Omental fat pad (tissue), 4 donors: ENCODE measurements at places on chromosomes 12 and 14.

GRCh38 chr12:95528431-95528830 lies 22.8 kb downstream of the USP44 start:
- DNase-seq = no peak

DNA sequence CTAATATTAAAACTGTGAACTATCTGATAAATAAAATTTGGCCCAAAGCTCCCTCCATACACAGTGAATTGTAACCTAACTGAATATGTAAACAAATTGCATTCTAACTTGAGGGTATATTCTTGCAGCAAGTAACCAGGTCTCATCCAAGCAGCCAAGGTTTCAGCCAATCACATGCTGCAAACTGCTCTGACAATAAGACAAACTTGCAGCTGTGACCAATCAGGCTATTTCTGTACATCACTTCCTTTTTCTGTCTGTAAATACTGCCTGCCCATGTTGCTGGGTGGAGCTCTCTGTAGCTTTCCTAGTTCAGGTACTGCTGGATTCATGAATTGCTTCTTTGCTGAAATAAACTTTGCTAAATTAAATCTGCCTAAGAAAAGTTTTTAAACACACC lies 499.0 kb downstream of the GALC start:
- no peak for DNase-seq

DNA sequence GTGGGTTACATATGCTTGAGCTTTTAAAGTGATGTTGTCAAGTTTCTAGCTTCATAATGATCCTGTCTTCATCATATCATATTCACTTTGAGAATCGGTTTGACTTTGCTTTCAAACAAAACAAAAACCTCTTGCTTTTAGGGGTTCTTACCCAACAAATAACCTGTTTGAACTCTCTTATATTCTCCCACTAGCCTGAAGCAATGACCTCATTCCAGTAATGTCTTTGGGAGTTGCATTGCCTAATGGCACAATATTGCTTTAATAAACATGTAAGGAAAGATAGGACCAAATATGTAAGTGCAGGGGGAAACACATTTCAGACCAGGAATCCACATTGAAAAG lies 27.7 kb downstream of the WBP11 start:
- DNase-seq = no peak

DNA sequence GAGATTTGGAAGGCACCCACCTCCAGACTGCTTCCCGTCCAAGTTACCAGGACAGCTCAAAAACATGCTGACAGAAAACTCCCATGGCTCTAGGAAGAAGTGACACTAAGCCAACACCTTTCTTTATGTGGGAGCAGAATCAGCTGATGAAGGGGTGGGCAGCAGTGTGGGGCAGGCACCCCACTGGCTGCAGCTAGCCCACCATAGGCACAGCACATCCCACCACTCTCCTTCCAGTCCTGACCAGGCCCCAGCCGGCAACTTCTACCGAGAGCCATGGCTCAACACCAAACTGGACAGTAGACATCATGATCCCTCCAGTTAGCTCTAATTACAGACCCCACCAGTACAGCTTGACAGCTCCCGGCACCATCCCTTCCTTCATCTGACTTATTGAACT lies 45.0 kb downstream of the SH2B3 start:
- DNase-seq = no peak

GRCh38 chr12:120904197-120904773 lies at the start of gene SPPL3:
TSS of gene SPPL3 (minus strand) at chr12:120904358. CDS start at chr12:120903867, 491 bp downstream.
- DNase-seq = peak; percentile 84

DNA sequence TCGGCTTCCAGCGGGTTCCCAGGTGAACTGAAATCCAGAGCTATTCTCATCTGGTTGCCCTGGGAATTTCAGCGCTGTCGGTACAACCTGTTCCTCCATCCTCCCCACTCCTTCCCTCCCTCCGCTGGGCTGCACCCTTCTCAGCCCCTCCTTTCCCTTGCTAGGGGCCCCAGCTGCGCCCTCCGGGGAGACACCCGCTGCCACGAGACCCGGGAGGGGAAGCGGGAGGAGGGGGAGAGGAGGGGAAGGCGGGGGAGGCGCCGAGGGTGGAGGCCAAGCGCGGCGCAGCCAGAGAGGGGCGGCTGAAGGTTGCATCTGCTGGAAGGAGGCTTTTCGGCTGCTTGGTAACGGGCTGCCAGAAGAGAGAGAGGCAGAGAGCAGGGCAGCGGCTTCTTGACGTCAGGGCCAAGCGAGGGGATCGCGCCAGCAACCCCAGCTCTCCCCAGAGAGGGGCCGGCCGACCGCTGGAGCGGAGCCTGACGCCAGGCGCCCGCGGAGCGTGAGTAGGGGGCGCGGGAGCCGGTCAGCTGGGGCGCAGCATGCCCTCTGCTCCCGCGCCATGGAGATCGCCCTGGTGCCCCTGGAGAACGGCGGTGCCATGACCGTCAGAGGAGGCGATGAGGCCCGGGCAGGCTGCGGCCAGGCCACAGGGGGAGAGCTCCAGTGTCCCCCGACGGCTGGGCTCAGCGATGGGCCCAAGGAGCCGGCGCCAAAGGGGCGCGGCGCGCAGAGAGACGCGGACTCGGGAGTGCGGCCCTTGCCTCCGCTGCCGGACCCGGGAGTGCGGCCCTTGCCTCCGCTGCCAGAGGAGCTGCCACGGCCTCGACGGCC lies at the start of gene KCNA5:
TSS of gene KCNA5 (plus strand) at position 291 of the 831 bp plus-strand sequence. CDS start at position 560, 269 bp downstream.
- DNase-seq = no peak

GRCh38 chr12:82527165-82527780 lies 159.4 kb upstream of the TMTC2 start:
- DNase-seq = no peak

DNA sequence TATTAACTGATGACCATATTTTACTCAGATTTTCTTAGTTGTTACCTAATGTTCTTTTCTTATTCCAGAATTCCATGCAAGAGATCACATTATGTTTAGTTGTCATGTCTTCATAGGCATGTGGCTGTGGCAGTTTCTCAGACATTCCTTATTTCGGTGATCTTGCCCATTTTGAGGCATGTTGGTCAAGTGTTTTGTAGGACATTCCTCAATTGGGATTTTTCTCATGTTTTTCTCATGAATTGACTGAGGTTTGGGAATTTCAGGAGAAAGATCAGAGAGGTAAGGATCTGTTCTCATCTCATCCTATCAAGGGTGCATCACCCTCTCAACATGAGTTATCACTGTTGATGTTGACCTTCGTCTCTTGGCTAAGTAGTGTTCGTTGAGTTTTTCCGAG lies 81.3 kb downstream of the CHST11 start:
- no peak for DNase-seq

GRCh38 chr14:38958589-38958988 lies 144.4 kb downstream of the SEC23A start:
- no peak for DNase-seq

DNA sequence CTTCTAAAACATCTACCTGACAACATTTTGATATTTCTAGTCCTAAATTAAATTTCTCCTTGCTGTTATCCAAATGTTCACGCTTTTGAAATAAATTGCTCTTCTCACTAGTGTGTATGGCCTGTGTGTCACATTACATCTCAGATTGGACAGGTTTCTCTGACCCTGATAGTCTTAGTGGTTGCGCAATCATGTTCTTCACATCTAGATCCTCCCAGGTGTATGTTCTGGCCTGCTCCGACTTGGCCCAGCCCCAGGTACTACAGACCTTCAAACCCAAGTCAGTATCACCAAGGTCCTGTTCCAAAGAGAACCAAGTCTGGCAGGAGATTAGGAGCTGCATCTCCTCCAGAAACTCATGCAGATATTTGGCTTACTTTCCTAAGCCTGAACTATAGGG lies 209.5 kb downstream of the ASCL1 start:
- DNase-seq = no peak

DNA sequence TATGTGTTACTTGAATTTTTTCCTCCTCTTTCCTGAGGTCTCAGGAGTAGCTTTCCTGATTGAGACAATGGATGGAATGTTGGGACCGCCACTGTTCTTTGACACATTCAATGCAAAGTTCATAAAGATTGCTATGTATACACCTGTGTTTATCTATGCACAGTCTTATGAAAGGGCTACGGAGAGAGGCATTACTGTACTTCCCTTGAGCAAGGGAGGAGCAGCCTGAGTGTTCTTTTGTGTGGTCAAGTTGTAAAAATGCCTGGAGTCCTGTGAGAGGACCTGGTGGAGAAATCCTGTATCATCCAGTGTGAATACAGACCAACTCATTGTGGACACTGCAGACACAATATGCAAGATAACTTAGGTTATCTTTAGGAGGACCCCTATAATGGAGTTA lies 1.2 kb downstream of the SRGAP1 start:
- no peak for DNase-seq

GRCh38 chr12:51848326-51848727 lies at the start of gene FIGNL2:
TSS of gene FIGNL2 (minus strand) at chr12:51848718. CDS start at chr12:51822413, 26,305 bp downstream.
- no peak for DNase-seq

DNA sequence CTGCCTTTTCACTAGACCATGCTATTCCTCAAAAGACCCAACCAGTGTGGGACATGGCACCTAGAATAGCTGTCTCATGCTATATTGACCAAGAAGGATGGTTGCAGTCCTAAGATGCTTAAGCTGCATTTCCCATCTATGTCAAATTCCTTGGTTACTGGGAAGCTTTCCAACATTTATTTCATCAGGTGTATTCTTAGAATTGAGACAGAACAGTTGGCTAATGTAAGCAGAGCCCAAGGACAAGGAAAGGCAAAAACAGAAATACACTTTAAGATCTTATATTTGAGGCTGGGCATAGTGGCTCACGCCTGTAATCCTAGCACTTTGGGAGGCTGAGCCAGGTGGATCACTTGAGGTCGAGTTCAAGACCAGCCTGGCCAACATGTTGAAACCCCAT lies 24.7 kb downstream of the ARG2 start:
- no peak for DNase-seq

- no peak for DNase-seq
Measured at GRCh38 chr12:32490801-32491200, 91.4 kb downstream of the FGD4 start.

GRCh38 chr12:28130625-28131598 lies 59.3 kb upstream of the CCDC91 start:
- DNase-seq = peak; percentile 24

DNA sequence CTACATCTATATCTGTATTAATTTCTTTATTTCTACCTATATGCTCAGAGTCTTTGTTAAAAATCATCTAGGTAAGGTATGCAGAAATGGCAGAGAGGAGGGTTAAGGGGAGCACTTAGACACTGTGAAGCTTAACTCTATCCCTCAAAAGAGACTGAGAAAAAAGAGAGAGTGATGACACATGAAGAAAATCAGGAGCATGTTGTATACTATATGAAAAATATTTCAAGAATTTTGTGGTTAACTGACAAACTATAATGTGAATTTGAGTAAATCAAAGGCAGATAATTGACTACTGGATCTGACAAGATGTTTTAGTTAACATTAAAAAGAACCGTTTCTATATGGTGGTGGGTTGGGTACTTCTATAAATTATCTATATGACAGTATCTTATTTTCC lies 1814.2 kb upstream of the SEL1L start:
- no peak for DNase-seq

- DNase-seq = no peak
Measured at GRCh38 chr14:33968722-33969121, 17.8 kb upstream of the EGLN3 start.

DNA sequence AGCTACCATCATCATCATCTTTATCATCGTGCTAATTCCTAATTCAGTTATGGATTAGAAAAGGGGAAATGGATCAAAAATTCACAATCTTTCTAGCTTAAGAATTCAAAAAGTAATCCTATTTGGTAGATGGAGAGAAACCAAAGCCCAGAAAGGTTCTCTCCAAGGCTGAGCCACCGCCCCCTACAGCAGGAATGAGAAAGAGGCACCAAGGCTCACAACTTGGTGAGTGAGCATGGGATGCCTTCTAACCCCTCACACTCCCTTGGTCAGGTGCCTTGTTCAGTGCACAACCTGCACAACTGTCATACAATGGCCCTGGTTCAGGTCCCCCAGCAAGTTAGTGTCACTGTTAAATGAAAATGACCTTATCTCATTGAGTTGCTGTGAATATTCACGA lies 171.5 kb downstream of the ANO2 start:
- no peak for DNase-seq

- no peak for DNase-seq
Measured at GRCh38 chr14:105149146-105149781, 19.3 kb downstream of the JAG2 start.

DNA sequence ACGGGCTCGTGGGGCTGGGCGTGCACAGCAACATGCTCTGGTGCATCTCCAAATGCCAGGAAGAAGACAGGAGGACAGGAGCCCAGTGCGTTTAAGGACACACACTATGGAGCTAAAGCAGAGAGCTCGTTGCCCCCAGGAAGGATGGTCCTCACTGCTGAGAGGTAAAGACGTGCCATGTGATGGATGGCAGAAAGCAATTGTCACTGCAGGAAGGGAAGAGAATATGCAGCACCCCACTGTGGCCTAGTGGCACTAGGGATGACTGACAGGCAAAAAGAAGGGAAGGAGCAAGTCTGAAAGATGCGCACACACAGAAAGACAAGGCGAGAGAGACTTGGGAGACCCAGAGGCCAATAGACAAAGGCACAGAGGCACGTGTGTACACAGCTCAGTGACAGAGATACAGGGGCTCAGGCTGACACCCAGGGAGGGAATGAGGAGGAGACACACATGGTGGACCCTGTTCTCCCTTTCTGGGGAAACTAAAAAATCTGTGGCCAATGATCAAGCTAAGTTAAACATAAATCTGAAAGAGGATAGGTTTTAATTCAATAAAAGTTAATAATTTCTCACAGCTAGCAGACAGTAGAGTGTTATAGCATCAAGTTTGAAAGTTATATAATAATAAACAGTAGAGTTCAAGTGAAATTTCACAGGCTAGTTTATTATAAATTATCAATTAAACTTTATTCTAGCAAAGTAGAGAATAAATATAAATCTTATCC lies 78.8 kb downstream of the CRACR2A start:
- no peak for DNase-seq

GRCh38 chr12:111298582-111299436 lies 70.1 kb downstream of the PHETA1 start:
- DNase-seq = no peak

DNA sequence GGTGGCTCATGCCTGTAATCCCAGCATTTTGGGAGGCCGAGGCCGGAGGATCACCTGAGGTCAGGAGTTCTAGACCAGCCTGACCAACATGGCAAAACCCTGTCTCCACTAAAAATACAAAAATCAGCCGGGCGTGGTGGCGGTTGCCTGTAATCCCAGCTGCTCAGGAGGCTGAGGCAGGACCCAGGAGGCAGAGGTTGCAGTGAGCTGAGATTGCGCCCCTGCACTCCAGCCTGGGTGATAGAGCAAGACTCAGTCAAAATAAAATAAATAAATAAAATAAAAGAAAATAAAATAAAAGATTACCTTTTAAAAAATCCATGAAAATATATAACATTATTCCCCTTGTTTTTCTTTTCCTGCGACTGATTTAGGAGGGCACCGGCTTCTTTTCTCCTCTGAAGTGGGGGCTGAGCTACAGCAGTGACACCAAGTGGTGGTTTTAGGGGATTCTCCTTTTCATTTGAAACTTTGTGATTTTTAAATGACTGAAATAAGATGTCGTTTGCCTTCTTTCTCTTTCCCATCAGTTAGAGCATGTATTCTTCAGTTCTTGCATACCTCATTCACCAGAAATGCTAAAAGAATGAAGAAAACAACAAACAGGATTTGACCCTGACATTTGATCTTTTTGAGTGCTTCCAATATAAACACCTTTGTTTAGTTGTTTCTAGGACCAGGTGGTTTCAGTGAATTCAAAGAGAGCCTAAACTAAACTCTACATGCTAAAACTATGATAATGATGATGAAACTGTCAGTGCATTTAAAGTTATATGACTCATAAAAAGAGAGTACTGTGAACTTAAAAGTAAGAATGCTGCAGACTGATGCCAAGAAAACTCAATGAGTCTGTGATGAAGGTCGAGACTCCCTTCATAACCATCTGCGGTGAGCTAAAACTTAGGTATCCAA lies 22.6 kb upstream of the PKP2 start:
- no peak for DNase-seq
